ENCODE measurements at places on chromosomes 13 and 19. TPM values are rescaled to one million over a fixed set of nuclear protein-coding genes. Genes with fewer than 3 reads are reported as not detected.
A peak's percentile ranks its signal among the peaks of the same experiment; 100 is the strongest.

The OR7A17 gene
- total RNA-seq, result not detected

The LAIR2 gene
- not detected for total RNA-seq

The CGB1 gene
- total RNA-seq, result not detected

The KLK13 gene
- total RNA-seq, result not detected

The MYO16 gene
- total RNA-seq, result 1.3 TPM

The STX10 gene
- total RNA-seq, result 54.2 TPM

The ERICH4 gene
- total RNA-seq, result not detected

The ADGRE2 gene
- total RNA-seq, result 6.0 TPM

- H3K27me3 ChIP-seq, result no peaks in the 10 kb centered on the region
- H3K4me1 ChIP-seq, result peaks cover 8% of the 10 kb centered on the region
- no peak overlapping the region for H3K4me3 ChIP-seq
- peak overlapping the region; percentile 28 for H3K27ac ChIP-seq
- peaks cover 79% of the 10 kb centered on the region for H3K36me3 ChIP-seq
Measured at GRCh38 chr19:42199440-42200115, 17.9 kb downstream of the DEDD2 start.

DNA sequence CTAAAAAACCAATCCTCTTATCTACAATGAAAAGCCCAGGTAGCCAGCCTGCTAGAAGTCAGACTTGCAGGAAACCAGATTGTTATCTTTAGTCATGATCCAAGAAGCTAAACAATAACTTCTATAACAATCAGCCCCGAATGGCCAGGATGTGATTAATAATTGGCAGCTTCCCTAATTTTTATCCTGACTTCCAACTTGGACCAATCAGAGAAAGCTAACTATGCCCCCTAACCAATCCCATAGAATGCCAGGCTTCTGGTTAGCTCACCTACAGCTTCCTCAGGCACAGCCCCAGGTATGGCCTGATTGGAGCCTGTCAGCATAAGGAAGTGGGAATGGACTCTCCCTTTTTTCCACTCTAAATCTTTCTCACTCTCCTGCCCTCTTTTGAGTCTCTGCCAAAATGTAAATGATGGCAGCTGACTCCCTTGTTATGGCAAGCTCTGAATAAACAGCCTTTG is 394.9 kb downstream of the DLEU7 start:
- H3K27ac ChIP-seq, result no peak overlapping the region
- H3K4me1 ChIP-seq, result peaks cover 6% of the 10 kb centered on the region
- H3K36me3 ChIP-seq, result no peaks in the 10 kb centered on the region
- no peak overlapping the region for H3K4me3 ChIP-seq

DNA sequence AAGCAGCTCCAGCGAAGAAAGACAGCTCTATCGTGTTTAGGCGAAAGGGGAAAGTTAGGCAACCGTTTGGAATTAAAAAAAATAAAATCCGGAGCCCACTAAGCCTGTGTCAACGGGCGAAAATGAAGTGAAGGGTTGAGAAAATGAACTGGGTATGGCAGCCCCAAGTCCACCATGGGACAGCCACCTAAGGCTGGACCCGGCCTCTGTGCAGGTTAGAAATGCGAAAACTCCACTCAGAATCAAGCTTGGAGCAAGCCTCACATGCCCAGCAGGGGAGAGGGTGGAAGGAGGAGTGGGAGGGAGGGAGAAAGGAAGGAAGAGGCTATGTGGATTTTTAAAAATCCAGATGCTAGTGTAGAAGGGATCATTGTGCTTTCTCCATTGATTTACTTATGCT is 101.2 kb downstream of the IRS2 start:
- no peaks in the 10 kb centered on the region for H3K36me3 ChIP-seq
- no peaks in the 10 kb centered on the region for H3K27me3 ChIP-seq
- no peak overlapping the region for H3K27ac ChIP-seq
- no peak overlapping the region for H3K4me3 ChIP-seq
- no peak for DNase-seq

DNA sequence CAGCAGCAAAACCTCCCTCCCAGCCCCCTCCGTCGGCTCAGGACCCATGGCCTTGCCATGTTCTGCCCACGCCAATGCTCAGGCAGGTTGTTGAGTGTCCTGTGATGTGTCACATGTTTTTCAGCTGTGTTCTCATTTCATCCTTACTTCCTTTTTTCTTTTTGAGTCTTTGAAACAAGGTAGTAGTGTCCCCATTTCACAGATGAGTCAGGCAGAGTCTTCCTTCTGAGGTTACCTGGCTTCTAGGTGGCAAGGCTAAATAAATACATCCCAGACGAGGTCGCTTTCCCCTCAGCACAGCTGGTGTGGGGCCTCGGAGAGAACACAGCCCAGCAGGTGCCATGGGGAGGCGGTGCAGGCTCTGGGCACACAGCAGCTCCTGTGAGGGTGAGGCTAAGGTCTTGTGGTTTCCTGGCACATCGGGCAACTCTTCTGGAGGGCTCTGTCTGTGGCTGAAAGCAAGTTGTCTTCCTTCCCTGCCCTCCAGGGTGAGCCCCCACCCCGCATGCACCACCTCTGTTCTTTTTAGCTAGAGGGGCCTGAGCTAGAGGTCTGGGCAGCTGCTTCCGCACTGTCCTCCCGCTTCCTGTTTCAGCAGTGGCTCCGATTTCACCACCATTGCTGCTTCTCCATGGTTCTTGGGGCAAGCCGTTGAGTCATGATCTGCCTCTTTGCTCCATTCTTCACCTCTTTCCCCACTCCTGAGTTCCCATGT is 15.1 kb downstream of the PRAM1 start:
- H3K36me3 ChIP-seq, result peaks cover 80% of the 10 kb centered on the region
- no peak for DNase-seq
- peaks cover 31% of the 10 kb centered on the region for H3K4me1 ChIP-seq

DNA sequence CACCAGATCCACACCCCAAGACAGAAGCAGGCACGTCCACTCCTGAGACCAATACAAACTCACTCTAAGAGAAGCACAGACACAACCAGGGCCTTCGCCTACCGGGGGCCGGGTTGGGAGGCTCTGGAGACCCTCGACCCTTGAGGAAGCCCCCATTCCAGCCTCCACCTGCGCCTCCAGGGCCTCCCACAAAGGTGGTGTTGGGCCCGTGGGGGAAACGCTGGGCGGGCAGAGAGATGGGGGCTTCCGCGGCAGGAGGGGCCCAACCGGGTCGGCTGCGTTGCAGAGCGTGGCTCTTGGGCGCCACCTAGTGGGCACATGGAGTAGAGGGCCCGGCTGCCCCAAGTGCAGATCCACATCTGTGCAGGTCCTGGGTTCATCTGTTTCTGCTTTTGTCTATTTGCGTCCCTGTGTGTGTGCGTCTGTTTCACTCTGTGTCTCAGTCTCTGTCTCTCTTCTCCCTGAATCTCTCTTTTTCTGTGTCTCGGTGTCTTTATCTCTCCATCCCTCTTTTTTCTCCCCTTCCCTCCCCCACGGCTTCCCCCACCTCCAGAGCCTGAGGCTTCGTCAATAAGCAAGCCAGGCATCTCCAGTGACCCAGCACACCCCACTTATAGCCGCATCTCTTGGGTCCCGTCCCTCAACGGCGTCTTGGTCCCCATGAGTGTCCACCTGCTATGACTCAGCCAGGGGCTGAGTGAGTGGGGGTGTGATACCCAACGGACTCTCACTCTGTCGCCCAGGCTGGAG is 10.5 kb upstream of the TINCR start:
- H3K36me3 ChIP-seq, result peaks cover 19% of the 10 kb centered on the region
- peaks cover 8% of the 10 kb centered on the region for H3K4me1 ChIP-seq
- H3K4me3 ChIP-seq, result no peak overlapping the region

DNA sequence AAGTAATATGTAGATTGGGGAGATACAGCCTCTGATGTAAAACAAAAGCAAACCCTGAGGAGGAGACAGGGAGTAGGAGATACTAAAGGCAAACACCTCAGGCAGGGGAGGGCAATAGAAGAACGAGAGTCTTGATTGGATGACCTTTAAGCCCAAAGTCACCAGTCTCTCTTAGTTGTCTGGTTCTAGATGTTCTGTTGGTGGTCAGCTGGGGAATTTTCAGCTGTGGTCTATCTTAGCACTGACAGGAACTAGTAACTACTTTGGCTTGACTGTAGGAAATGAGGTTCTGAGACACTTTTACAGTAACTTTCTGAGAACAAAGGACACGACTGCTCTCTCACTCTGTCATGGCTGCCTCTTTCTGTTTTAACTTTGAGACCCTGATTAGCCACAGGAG is 290.7 kb upstream of the MIR17HG start:
- DNase-seq, result no peak
- no peaks in the 10 kb centered on the region for H3K36me3 ChIP-seq
- H3K27me3 ChIP-seq, result no peaks in the 10 kb centered on the region
- H3K4me1 ChIP-seq, result no peaks in the 10 kb centered on the region
- H3K4me3 ChIP-seq, result no peak overlapping the region
- no peak overlapping the region for H3K27ac ChIP-seq

DNA sequence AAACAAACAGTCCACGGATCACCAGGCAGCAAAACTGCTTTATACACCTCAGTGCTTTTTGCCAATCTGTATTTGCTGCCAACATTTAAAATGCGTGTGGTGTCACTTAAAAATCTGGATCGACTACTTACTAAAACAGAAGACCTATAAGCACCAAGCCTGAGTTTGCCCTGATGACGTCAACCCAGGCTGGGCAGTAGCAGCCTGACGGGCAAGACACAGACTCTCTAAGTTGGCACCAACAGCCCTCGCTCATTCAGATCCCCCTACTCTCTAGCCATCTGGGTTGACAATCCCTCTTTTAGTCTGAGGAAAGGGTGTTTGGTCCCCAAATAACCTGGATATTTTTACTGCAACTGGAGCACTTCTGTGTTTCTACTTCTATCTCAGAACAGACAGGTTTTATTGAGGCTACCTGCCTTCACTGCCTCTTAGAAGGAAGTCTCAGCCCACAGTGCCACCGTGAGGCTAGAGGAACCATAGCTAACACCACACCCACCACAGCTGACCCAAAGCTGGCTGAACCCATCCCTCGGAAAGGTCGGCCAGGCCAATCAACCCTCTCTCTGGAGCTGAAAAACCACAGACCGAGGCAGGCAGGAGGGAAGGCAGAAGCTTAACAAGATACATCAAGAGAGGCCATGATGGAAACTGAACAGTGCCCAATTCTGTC is 6.9 kb downstream of the SUGP2 start:
- DNase-seq, result no peak
- no peak overlapping the region for H3K4me3 ChIP-seq
- H3K36me3 ChIP-seq, result peaks cover 93% of the 10 kb centered on the region
- H3K4me1 ChIP-seq, result peaks cover 31% of the 10 kb centered on the region
- no peak overlapping the region for H3K27ac ChIP-seq
- H3K27me3 ChIP-seq, result no peaks in the 10 kb centered on the region

DNA sequence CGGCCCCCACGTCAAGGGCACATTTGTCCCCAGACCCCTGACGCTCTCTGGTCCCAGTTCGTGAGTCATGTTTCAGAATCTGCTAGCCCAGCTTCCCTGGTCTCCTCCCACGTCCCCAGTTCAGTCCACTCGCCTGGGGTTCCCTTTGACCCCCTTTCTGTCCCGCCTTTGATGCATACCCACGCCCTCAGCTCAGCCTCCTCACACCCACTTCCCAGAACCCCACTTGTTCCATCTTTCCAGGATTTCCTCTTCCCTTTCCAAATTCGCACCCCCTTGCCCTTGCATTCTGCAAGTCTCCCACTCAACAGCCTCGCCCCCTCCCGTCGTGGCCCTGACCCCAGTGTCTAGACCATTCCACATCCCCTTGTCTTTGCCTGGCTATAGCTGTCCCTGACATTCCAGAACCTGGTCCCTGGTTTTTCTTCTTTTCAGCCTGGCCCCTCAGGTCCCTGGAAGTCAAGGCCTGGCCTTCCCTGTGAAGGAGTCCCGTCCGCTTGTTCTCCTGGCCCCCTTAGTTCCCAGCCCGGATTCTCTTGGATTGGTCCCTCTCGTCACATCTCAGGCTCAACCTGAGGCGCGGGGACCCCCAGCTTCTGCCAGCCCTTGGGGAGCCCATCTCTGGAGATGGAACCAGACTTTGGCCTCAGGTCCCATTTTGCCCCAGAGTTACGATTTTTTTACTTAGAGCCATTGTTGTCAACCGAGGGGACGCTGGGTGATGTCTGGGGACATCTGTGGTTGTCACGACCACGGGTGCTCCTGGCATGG is 1.3 kb downstream of the NCLN start:
- no peaks in the 10 kb centered on the region for H3K27me3 ChIP-seq
- peaks cover 51% of the 10 kb centered on the region for H3K4me1 ChIP-seq
- peak overlapping the region; percentile 96 for H3K4me3 ChIP-seq
- H3K27ac ChIP-seq, result no peak overlapping the region
- peaks cover 8% of the 10 kb centered on the region for H3K36me3 ChIP-seq

DNA sequence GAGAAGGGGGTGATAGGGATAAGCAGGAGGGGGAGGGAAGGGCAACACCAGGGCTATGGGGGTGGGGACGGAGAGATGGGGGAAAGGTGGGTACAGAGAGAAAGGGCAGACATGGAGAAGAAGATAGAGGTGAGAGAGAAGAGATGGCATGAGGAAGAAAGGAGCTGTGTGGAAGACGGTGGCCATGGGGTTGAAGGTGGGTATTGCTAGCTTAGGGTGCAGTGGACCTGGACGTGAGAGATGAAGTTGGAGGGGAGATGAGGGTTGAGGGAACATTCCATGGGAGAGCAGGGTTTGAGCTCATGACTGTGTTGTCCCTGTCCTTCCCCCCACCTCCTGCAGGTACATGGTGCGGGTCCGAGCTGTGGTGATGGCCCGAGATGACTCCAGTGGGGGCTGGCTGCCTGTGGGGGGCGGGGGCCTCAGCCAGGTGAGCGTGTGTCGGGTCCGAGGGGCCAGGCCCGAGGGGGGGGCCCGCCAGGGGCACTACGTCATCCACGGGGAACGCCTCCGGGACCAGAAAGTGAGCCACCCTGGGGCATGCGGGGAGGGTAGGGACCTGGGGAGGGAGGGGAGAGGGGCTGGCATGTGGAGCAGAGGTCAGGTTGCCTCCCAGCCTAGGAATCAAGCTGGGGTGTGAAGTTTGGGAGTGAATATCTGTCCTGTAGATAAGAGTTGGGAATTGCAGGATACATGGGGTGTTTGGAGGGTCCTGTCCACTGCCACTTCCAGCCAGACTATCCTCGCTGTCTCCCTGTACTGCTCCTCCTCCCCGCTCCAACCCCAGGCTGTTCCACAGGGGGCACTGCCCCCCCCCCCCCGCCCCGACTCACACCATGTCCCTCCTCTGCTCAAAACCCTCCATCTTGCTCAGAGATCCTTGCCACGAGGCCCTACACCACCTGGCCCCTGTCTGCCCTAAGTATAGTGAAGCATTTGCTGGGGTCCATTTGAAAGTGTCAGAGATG is 1.7 kb downstream of the SPRED3 start:
- no peak overlapping the region for H3K4me3 ChIP-seq
- H3K27me3 ChIP-seq, result peaks cover 56% of the 10 kb centered on the region

DNA sequence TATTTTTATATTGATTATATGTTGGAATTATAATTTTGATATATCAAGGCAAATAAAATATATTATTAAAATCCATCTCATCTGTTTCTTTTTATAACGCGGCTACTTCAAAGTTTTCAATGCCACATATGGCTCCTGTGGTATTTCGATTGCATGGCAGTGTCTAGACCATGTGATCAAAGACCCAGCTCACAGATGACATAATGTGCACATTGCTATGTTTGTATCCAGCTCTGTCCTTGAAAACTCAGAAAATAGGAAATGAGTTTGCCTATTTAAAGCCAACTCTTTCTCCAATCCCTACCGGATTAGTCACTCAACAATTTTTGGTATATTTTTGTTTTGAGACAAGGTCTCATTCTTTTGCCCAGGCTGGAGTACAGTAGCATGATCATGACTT is 26.2 kb downstream of the TMTC4 start:
- no peaks in the 10 kb centered on the region for H3K36me3 ChIP-seq
- H3K27ac ChIP-seq, result no peak overlapping the region
- no peaks in the 10 kb centered on the region for H3K27me3 ChIP-seq
- H3K4me3 ChIP-seq, result no peak overlapping the region

GRCh38 chr13:77925616-77926015 is 7.0 kb upstream of the EDNRB start:
- no peak overlapping the region for H3K4me3 ChIP-seq
- no peak for DNase-seq
- H3K27ac ChIP-seq, result no peak overlapping the region
- no peaks in the 10 kb centered on the region for H3K36me3 ChIP-seq
- no peaks in the 10 kb centered on the region for H3K27me3 ChIP-seq

Measured in esophagus muscularis mucosa (tissue), 4 donors.